ENCODE measurements at places on chromosomes 4 and X.

DNA sequence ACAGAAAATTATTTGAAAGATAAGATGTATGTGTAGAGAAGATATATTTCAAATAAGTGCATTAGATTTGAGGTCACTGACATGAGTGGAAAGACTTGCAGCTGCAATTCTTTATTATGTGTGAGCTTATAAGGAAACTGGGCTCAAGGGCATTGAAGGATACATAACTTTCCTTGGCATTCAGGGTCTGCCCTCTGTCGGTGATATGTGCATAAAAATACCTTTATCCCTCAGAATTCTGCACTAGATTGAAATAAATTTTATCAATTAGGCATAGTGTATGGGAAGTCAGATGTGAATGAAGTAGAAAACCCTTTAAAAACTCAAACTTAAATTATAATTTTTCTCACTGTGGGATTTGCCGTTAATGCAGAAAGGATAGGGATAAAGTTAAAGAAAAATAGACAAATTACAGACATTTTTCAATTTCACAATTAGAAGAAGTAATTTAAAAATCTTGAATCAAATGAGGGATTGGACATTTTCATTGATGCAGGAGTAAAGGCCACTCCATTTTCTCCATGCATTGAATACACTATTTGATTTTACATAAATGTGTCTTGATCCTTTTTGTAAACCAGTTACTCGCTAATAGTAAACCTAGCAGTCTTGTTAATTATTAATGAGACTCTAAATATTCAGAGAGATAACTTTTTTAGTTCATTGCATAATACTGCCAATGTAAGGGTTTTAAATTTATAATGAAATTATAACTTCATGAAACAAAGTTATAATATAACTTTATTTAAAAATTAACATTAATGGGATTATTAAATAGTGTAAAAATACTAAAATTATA, 21.0 kb upstream of the ETNPPL start:
- DNase-seq = no peak

GRCh38 chrX:40964633-40965586, 120.3 kb upstream of the USP9X start:
- no peak for DNase-seq

- DNase-seq = no peak
Observed at GRCh38 chrX:36577006-36577405, 431.2 kb upstream of the FAM47C start.

GRCh38 chrX:37454537-37455285, 105.5 kb downstream of the PRRG1 start:
- no peak for DNase-seq

- peak; percentile 72 for DNase-seq
Observed at GRCh38 chrX:155662282-155662681, 49.5 kb upstream of the TMLHE start.

DNA sequence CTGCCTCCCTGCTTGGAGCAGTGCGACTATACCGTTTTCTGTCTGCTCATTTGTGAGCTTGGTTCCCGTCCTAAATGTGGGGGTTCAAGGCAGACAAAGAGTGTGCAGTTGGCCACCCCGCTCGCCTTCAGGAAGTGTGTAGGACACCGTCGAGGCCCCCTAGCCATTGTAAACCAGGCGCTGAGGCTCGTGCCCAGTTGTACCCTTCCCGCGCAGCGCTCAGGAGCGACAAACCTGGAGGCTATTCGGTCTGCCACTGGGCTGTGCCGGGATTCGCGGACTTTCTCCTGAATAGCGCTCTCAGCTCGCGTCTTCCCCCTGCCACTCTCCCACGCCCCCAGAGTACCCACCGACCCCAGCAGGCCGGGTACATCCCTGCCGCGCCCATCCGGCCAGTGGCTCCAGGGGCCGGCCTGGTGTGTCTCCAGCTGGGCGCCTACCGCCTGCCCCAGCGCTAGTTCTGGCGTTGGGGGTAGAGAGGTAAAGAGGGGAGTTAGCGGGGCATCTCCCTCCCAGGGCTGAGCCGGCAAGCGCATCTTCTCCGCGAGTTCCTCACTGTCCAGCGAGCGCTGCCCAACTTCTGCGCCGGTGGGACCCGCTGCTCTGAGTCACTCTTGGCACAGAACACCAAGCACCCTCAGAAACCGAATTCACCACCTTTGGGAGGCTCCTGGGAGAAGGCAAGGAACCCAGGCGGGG, 880 bp upstream of the LONRF3 start:
- no peak for DNase-seq
